ENCODE measurements at places on chromosomes 11 and 22. TPM values are rescaled to one million over a fixed set of nuclear protein-coding genes. Genes with fewer than 3 reads are reported as not detected.
A peak's percentile ranks its signal among the peaks of the same experiment; 100 is the strongest.

DNA sequence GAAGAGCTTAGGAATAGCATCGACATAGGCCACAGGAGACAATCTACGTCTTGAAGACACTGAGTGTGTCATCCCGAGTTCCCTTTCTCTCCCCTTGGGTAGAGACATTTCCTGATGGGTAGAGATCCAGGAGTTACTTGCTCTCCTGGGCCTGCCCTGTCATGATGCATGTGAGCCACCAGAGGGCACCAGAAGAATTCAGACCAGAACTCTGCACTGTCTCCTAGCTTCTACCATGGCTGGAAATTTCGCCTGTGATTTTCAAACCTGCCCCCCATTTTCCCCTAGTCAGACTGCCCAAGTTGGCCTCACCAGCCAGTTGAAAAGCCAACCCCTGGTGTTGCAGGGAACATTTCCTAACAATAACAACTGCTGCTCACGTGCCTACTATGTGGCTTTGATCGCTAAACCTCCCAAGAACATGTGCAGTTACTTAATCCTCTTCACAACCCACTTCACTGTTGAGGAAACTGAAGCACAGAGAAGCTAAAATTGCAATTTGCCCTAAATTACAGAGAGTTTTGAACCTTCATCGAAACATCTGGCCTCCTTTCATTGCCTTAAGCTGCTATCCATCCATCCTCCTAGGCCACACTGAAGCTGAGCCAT, 47.2 kb downstream of the C11orf58 start:
- H3K4me3 ChIP-seq = no peak overlapping the region
- peak; percentile 71 for DNase-seq

GRCh38 chr11:115409691-115410220, 94.5 kb downstream of the CADM1 start:
- peaks cover 11% of the 10 kb centered on the region for H3K4me1 ChIP-seq
- no peak overlapping the region for H3K4me3 ChIP-seq
- DNase-seq = no peak
- no peak overlapping the region for H3K27ac ChIP-seq

The PATE2 gene
- not detected for total RNA-seq

The SAA4 gene
- not detected for total RNA-seq

DNA sequence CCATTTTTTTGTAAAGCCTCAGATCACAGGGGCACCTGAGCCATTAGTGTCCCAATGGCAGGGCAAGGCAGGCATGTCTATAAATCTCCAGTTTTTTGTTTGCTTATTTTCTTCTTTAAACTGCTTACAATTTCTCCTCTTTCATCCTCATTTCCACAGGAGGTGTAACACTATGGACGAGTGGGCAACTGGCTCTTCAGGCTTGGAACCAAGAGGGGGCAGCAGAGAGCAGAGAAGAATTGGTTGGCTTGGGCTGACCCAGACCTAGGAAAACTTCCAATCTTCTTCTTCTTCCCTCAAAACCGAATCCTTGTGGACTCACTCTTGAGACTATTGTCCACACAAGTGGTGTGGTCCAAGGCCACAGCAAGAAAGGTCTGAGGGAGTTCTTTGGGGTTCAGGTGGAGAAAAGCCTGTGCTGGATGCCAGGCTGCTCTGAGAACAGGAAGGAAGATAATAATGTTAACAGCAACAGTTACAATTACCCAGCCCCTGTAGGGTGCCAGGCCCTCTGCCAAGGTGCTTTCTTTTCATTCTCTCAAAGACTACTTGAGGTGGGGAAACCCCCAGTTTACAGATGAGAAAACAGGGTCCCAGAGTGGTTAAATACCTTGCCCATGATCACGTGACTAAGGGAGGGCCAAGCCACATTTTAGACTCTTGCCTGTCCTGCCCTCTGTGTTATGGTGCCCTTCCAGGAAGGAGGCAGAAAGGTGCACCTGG, 70.7 kb upstream of the E2F8 start:
- H3K27ac ChIP-seq = no peak overlapping the region
- H3K36me3 ChIP-seq = no peaks in the 10 kb centered on the region
- H3K27me3 ChIP-seq = no peaks in the 10 kb centered on the region
- H3K4me1 ChIP-seq = no peaks in the 10 kb centered on the region

- H3K4me3 ChIP-seq = no peak overlapping the region
- H3K36me3 ChIP-seq = no peaks in the 10 kb centered on the region
- H3K4me1 ChIP-seq = no peaks in the 10 kb centered on the region
Observed at GRCh38 chr11:94046796-94047195, 25.6 kb downstream of the HEPHL1 start.

DNA sequence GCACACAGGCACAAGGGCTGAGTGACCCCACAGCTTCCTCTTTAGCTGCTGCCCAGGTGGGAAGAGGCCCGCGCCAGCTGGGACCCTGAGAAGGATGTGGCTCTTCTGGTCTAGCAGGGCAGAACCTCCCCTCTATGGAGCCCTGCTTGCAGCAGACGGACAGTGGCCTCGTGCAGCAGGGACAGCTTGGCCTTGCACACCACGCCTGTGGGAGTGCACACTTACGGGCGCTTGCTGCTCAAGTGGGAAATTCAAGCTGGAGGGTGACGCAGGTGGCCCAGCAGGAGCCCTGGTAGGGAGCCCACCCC, 971.4 kb downstream of the BRD1 start:
- no peak overlapping the region for H3K27ac ChIP-seq
- no peaks in the 10 kb centered on the region for H3K36me3 ChIP-seq
- no peaks in the 10 kb centered on the region for H3K27me3 ChIP-seq
- no peak for DNase-seq
- no peaks in the 10 kb centered on the region for H3K4me1 ChIP-seq

GRCh38 chr11:133153031-133153430, 379.3 kb downstream of the OPCML start:
- no peaks in the 10 kb centered on the region for H3K27me3 ChIP-seq
- no peak overlapping the region for H3K4me3 ChIP-seq
- no peak for DNase-seq
- H3K36me3 ChIP-seq = no peaks in the 10 kb centered on the region
- no peaks in the 10 kb centered on the region for H3K4me1 ChIP-seq
- no peak overlapping the region for H3K27ac ChIP-seq

The NCF4 gene
- 5.9 TPM for total RNA-seq

The SCO2 gene
- total RNA-seq = not detected

DNA sequence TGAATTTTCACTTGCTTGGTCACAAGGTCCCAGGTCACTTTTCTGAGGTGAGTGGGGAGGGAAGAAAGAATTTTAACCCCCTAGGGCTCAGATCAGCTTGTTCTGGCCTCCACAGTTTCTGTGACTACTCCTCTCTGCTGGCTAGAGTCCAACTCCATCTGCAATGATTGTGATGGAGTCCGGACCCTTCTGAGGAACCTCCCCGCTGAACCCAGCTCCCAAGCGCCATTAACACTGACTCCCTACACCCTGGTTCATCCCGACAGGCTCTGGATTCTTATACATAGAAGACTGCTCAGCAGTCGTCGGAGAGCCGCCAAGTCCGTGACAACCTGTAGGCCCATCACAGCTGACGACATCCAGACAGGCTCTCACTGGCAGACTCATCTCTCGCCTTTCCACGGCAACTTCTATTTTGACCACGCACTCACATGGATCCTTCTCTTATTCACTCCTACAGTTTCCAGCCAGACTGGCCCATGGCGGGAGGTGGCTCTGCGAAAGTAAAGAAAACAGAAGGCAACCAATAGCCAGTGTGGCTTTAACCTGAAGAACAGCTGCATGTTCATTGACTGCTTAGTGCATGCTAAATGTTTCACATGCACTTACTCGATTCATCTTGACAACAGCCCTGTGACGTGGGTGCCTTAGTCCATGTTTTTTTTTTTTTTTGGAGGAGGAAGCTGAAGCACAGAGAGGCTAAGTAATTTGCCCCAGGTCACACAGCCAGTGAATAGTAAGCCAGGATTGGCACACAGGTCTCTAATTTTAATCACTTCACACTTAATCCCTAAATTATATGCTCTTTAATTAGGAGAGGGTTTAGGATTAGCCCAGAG, 68.0 kb upstream of the PRDM11 start:
- H3K36me3 ChIP-seq = no peaks in the 10 kb centered on the region
- peaks cover 10% of the 10 kb centered on the region for H3K4me1 ChIP-seq
- no peak for DNase-seq
- no peak overlapping the region for H3K27ac ChIP-seq

The MYO7A gene
- total RNA-seq = 12.9 TPM

DNA sequence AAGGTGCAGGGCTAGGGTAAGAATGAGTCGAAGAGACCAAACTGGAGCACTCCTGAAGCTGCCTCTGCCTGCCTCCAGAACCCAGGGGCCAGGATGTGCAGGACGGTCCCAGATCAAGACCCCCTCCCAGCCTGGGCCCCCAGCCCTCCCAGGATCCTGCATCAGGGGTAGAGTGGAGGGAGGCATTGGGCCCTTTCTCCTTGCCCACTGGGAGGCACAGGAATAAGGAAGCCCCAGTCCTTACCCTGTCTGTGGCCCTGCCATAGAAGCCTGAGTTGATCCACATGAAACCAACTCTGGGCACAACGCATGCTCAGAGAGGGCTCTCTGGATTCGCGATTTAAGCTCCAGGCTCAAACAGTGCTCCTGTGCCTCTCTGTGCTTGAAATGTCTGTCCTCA, 661.8 kb upstream of the B3GAT1 start:
- no peak overlapping the region for H3K4me3 ChIP-seq
- no peaks in the 10 kb centered on the region for H3K36me3 ChIP-seq
- H3K4me1 ChIP-seq = no peaks in the 10 kb centered on the region
- no peaks in the 10 kb centered on the region for H3K27me3 ChIP-seq
- no peak overlapping the region for H3K27ac ChIP-seq

The RDX gene
- 43.8 TPM for total RNA-seq

DNA sequence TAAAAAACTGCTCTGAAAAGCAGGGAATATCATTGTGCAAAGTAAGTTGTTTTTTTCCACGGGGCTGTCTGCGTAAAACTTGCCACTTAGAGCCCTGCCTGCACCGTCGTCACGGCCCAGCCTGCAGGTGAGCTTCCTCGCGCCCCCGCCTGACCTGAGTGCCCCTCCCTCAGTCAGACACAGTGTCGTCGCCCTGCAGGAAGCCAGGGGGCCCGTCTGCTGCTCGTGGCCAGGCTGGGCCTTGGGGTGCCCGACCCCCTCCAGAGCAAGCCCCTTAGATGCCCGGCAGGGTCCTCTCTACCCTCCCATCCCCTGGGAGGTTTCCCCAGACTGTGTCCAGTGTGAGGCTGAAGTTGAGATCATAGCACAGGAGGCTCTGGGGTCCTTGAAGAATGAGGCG, 31.6 kb downstream of the SBF1 start:
- no peaks in the 10 kb centered on the region for H3K27me3 ChIP-seq
- H3K4me1 ChIP-seq = no peaks in the 10 kb centered on the region
- H3K27ac ChIP-seq = no peak overlapping the region
- H3K36me3 ChIP-seq = no peaks in the 10 kb centered on the region
- H3K4me3 ChIP-seq = no peak overlapping the region

The VWCE gene
- total RNA-seq = 4.3 TPM

GRCh38 chr11:127620671-127621070, 620.1 kb upstream of the KIRREL3 start:
- no peaks in the 10 kb centered on the region for H3K4me1 ChIP-seq
- DNase-seq = no peak
- H3K27me3 ChIP-seq = no peaks in the 10 kb centered on the region
- no peaks in the 10 kb centered on the region for H3K36me3 ChIP-seq

- DNase-seq = no peak
- H3K4me1 ChIP-seq = peaks cover 13% of the 10 kb centered on the region
- H3K36me3 ChIP-seq = no peaks in the 10 kb centered on the region
Observed at GRCh38 chr22:33873186-33873585, 47.1 kb downstream of the LARGE1 start.

The CFAP300 gene
- 0.52 TPM for total RNA-seq

DNA sequence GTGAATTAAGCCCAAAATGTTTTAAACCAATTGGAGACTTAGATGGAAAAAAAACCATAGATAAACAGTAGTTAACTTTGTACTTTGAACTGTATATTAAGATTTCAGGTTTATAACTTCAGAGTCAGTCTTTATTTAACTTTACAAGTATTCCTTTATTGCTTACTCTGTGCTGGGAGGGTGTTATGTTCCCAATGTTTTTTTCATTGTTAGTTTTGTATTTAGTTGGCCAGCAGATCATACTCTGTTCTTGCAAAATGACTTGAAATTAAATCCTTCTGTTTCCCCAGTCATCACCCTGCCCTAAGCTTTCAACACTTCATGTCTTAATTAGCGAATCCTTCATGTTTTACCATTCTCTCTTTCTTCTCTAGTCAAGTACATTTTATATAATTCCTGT, 25.3 kb downstream of the SIK2 start:
- H3K4me1 ChIP-seq = peaks cover 58% of the 10 kb centered on the region
- DNase-seq = no peak
- no peaks in the 10 kb centered on the region for H3K27me3 ChIP-seq
- H3K4me3 ChIP-seq = no peak overlapping the region
- H3K27ac ChIP-seq = no peak overlapping the region
- peaks cover 3% of the 10 kb centered on the region for H3K36me3 ChIP-seq

DNA sequence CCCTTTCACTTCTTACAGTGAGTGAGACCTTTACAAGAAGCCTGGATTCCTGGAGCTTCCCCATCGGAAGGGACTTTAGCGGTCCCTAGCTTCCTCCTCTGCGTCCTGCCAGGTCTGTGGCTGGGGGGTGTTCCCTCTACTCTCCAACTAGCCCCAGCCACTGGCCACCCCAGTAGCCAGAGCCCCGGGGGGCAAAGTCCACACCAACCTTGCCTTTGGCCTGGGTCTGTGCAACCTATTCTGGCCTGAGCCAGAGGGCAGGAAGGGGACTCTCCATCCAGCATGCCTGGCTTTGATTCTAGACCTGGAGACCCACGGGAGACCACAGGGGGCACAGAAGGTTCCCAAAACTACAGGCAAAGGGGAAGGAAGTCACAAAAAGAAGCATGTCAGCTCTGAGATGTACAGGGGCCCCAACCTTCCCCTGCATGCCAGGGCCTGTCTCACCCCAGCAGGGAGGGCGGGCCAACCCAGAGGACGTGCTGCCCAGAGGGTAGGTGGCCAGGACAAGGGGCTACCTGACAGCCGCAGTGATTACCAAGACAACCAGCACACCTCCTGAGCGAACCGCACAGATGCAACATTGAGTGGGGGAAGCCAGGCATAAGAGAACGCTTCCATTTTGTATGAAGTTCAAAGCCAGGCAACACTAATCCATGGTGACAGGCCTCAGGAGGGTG, 52.4 kb downstream of the DSCAML1 start:
- no peaks in the 10 kb centered on the region for H3K27me3 ChIP-seq
- H3K4me3 ChIP-seq = no peak overlapping the region
- no peaks in the 10 kb centered on the region for H3K36me3 ChIP-seq
- no peak overlapping the region for H3K27ac ChIP-seq

The CEP126 gene
- total RNA-seq = 2.6 TPM

GRCh38 chr22:25085156-25085555, 114.5 kb upstream of the CRYBB3 start:
- no peaks in the 10 kb centered on the region for H3K27me3 ChIP-seq
- H3K27ac ChIP-seq = no peak overlapping the region
- no peak overlapping the region for H3K4me3 ChIP-seq
- H3K36me3 ChIP-seq = no peaks in the 10 kb centered on the region

DNA sequence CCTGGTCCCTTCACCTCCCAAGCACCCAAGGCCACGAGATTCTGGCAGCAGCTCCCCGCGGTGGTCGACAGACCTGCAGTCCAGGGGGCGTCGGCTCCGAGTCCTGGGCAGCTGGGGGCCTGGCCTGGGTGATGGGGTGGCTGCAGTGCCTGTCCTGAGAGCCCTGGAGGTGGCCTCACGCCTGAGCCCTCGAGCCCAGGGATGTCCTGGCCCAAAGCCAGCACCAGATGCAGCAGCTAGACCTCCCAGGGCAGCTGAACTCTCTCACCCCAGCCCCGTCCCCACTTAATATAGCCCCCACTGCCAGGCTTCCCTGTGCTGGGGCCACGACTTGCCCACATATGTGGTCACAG, 6.6 kb downstream of the LMNTD2 start:
- no peak for DNase-seq
- H3K36me3 ChIP-seq = no peaks in the 10 kb centered on the region
- no peak overlapping the region for H3K4me3 ChIP-seq
- no peak overlapping the region for H3K27ac ChIP-seq

The PPFIBP2 gene
- total RNA-seq = 35.3 TPM
